NCI-H187 treated with DMSO at 0.1 percent for 48 hours (cell line): ENCODE measurements at places on chromosomes 1 and 21.
A peak's percentile ranks its signal among the peaks of the same experiment; 100 is the strongest.

DNA sequence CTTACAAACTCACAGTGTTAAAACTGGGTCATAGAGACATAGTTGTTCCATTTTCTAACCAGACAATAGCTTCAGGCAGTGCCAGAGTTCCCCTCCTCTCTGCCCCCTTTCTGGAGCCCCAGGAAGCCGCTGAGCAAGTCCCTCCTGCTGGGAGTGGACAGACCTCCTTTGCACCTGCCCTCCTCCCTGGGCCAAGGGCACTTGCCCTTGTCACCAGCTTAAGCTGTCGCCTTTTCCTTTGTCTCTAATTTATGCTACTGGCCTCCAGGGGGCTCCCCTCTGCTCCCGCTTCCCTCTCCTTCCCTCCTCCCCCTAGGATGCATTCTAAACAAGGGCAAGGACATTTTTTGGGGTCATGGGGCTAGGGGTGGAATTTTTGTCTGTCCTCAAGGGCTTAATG lies 182.4 kb downstream of the MIS18A start:
- DNase-seq, result no peak

DNA sequence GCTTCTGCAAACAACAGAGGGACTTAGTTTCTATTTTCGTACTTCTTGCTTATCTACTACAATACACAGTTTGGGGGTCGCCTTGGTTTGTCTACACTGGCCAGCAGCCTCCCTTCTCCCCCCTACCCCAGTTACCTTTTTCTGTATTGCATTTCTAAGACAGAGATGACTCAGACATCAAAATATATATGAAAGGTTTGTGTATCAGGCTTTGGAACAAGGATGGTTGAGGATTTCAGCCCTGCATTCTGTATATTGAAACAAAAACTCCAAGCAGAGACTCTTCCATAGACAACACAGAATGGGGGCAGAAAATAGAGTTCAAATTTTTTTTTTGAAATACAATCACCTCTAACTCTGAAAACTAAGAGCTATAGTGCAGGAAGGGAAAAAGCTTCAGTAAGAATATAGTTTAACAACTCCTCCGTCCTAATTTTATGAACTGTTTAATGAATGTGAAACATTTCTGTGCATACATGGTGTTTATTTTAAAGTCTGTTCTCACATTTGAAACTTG lies 1.9 kb downstream of the SAMD13 start:
- DNase-seq, result no peak

GRCh38 chr1:99969260-99969728 lies 502 bp upstream of the SLC35A3 start:
- DNase-seq, result no peak

DNA sequence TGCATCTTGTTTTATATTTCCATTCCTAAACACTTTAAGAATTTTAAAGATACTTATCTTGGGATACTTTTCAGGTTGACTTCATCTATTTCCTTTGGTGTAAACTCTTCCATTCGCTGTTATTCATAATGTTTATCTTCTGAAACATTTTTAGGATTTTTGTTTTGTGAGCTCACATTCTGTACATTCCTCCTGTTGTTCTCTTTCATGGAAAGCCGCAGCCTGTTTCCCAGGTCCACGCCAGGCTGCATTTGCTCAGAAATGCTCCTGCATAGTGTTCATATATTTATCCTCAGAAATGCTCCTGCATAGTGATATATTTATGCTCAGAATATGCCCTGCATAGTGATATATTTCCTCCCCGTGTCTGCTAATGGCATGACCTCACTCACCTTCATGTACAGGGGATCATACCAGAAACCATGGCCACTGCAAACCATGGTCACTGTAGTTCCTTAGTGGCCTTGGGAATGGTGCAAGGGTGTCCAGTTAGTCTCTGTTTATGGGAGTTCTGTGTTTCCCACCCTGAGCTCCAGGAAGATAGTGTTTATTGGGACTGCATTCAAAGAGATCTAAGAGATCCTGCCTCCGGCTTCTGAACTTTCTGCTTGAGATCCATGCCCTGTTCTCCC lies 153.9 kb upstream of the GREM2 start:
- no peak for DNase-seq

DNA sequence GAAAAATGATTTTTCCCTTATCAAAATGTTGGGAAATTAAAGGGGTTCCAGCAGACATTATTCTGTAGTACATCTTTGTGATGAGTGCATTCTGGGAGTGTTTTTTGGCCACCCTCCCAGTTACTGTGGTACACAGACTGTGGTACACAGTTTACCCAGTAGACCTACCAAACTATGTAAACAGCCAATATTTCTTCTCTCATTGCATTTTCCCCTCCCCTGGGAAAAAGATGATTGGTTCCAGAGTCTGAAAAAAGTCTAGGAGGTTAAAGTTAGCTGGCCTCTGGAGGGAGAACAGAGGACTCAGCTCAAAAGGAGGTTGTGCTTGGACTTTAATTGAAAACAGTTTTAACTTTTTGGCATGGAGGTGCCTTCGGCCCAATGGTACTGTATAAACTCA lies 42.5 kb downstream of the PGM1 start:
- no peak for DNase-seq

DNA sequence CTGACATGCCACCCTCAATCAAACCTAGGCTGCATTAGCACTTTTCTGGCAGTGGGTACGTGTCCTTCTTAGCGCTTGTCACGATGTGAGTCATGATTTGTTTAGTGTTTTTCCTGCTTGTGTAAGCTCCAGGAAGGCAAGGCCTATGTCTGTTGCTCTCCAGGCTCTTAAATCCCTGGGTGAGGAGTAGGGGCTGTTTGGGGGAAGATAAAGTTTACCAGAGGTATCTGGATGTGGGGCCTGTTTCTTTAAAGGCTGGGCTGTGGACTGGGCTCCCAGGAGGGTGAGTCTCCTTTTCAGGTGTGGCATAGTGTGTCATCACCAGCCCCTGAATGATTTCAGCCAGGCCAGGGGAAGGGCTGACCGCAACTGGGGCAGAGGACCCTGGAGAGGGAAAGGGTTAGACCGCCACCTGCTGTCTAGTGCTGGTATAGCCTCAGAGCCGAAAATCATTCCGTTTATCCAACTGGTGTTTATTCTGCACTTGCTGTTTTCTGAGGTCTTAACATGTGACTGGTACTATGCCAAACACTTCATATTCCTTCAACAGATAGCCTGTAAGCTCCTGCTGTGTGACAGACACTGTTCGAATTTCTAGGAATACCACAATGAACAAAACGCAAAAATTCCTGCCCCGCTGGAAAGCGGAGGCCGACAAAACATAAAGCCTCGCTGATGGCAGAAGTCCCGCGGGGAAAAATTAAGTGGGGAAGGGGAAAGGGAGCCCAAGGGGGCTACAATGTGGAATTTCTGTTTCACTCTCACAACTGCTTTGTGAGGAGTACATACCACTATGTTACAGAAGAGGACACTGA lies 9.7 kb downstream of the SERINC2 start:
- no peak for DNase-seq

- DNase-seq, result no peak
Observed at GRCh38 chr21:41852929-41853320, 26.2 kb downstream of the PRDM15 start.

DNA sequence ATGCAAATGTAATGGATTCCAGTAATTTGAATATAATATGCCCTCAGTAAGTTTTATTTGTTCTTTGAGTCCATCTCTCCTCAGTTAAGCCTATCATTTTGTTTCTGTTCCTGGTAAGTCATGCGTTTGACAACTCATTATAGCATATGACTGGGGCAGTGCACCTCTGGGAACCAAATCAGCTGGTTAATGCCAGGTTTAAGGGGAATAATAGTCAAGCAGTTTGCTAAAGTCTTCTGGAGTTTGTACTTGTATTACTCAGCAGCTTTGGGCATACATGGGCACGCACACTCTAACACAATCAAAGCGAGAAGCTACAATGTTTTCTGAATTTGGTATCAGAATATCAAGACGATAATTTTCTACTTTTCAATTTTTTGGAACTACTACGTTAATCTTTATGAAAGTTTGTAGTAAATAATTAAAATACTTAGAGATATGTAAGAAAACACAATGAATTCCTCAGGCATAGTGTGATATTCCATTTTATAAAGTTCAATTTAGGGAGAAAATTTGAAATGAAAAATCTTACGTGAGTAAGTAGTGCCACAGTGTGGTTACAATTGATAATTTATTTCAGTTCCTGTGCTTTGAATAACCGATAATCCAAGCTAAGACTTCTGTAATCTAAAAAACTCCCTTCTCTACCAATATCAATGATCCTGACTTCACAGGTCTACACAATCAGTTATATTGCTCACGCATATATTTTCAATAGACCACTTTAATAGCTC lies 43.8 kb upstream of the KCTD3 start:
- no peak for DNase-seq

DNA sequence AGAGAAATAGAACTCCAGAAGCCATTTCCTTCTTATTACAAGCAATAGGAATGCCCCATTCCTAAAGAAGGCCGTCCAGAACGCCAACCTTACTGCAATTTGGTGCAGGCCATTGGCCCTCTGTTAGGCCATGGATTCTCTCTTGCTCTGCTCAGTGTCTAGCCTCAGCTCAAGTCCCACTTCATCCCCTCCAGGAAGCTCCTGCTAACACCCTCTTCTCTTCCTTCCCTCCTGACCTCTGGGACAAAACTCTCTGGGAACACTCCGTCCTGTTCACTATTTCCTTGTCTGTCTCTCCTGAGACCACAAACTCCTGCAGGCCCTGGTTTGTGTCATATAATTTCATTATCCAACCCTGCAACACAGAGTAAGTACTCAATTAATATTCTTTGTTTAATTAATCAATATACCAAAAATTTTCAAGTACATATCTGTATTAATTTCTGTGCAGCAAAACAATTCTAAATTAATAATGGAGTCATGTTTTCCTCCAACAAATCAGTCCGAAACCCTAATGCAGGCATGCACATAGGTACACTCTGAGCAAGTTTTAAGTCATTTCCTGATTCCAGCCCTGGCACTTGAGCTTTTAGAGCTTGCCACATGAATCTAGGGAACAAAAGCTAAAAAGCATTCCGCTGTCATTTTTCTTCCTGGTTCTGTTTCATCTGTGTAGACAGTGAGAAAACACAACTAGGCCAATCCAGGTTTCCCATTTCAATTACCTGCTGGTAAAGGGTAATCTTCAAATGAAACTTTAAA lies 245.3 kb downstream of the SETD4 start:
- DNase-seq, result no peak

- no peak for DNase-seq
Observed at GRCh38 chr1:97832481-97832880, 88.4 kb downstream of the DPYD start.

GRCh38 chr21:15367061-15367626 lies 302.3 kb upstream of the NRIP1 start:
- no peak for DNase-seq

DNA sequence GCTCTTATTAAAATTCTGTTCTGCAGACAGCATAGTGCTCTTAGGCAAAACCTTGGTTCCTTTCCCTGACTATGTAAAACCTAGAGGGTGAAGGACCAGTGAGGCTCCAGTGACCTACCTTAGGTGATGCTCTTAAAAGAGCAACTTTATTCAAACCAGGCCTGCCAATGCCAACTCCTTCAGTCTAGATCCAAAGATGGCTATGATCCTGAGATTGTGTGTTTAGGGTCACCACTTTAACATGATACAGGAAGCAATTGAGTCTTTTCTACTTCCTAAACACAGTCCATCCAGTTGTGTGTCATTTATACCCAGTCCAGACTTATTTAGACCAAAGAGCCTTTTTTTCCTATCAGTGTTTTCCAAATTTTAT lies 10.8 kb downstream of the MCL1 start:
- DNase-seq, result no peak

DNA sequence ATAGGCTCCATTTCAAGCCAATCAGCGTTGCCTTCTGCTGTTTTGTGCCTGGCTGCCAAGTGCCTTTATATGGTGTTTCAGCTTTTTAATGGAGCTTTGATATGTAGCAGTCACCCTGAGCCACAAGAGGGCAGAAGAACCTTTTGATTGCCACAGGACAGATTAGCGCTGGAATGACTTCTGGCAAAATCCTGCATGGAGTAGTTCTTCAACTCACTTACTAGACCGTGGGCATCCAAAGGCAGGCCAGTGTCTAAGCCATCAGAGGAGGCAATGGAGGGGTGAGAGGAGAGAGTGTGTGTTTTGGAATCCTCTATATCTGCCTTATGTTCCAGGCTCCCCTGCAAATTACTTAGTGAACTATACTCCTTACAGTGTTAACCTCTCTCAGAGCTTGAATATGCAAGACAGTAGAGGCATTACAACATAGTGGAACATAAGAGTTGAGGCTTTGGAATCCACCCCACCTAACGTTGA lies 56.2 kb downstream of the ST3GAL3 start:
- peak; percentile 43 for DNase-seq

GRCh38 chr1:240538776-240539430 lies 73.1 kb downstream of the GREM2 start:
- DNase-seq, result no peak

- no peak for DNase-seq
Observed at GRCh38 chr1:47810964-47811682, 186.1 kb downstream of the TRABD2B start.
